Small intestine (tissue), 16 donors: ENCODE measurements at places on chromosomes 6 and 20. TPM values are rescaled to one million over a fixed set of nuclear protein-coding genes. Genes with fewer than 3 reads are reported as not detected.

GRCh38 chr6:31903957-31904356 is 2.1 kb upstream of the ZBTB12 start:
- H3K4me1 ChIP-seq = no peaks in the 10 kb centered on the region
- no peak overlapping the region for H3K4me3 ChIP-seq
- no peak for DNase-seq
- H3K36me3 ChIP-seq = peaks cover 8% of the 10 kb centered on the region
- H3K27ac ChIP-seq = no peak overlapping the region

OR2H1 gene
- polyA plus RNA-seq = not detected

SCRT2 gene
- not detected for polyA plus RNA-seq

GRCh38 chr20:44085616-44086434 is 101.2 kb downstream of the JPH2 start:
- DNase-seq = no peak
- H3K4me3 ChIP-seq = no peak overlapping the region
- H3K36me3 ChIP-seq = no peaks in the 10 kb centered on the region
- H3K4me1 ChIP-seq = no peaks in the 10 kb centered on the region

DNA sequence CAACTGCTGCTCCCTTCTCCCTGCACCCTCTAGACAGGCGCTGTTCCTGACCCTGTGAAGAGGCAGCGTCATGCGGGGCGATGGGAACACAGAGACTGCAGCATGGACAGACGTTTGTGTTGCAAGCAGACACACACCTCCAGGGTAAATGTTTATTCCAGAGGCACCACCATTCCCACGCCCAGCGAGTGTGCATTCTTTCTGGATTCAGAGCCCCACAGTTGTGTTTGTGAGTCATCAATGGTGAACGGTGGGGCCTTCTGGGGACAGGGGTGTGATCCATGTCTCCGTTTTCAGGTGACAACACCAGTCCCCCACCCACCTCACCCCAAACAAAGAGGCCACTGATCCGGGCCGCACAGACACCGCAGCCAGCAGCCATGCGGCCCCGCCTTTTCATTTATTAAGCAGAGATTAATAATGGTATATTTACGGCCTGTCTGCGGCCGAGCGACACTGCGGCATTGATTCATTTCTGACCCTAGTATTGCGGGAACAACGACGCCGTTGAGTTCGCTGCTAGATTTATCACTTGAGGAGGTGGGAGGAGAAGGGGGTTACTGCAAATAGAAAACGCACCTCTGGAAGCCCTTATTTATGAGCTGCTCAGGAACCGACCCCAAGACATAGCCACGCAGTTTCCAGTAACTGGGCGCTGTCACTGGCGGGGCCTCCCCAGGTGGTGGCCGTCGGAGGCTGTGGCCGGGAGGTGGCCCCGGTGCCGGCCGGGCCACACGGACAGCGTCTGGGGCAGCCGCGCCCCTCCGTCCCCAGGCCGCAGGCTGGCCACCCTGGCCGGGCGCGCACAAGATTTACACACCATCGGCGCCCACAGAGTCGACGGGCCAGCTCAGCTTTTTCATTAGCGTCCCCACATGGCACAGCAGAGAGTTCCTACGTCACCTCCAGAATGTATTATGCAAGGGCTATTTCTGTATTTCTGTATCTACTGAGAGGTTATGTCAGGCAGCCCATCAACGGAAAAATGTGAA is 367.6 kb downstream of the THBS2 start:
- H3K4me3 ChIP-seq = no peak overlapping the region
- no peaks in the 10 kb centered on the region for H3K4me1 ChIP-seq
- no peaks in the 10 kb centered on the region for H3K27me3 ChIP-seq
- no peak overlapping the region for H3K27ac ChIP-seq
- DNase-seq = no peak
- H3K36me3 ChIP-seq = no peaks in the 10 kb centered on the region

DNA sequence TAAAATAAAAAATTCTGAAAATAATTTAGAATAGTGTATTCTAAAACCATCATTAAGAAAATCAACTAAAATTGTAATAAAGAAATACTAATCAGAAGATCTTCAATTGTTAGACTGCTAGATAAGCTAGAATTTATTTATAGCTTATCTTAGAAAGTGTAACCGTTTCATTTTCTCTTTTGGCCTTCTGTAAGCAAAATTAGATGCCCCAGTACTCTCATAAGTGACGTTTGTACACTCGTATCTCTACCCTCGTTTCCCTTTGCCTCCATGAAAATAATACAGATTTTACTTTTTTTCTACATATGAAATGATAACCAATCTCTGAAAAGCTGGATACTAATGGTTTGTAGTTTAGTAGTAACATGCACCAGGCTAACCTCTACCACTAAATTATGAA is 19.8 kb downstream of the DSE start:
- no peak for DNase-seq
- H3K27me3 ChIP-seq = no peaks in the 10 kb centered on the region
- H3K4me3 ChIP-seq = no peak overlapping the region
- H3K4me1 ChIP-seq = no peaks in the 10 kb centered on the region
- peak overlapping the region; percentile 20 for H3K27ac ChIP-seq

HLA-DMB gene
- polyA plus RNA-seq = 22.8 TPM

C6orf15 gene
- not detected for polyA plus RNA-seq

- H3K27me3 ChIP-seq = peaks cover under 1% of the 10 kb centered on the region
- H3K27ac ChIP-seq = no peak overlapping the region
- H3K4me1 ChIP-seq = no peaks in the 10 kb centered on the region
- no peak overlapping the region for H3K4me3 ChIP-seq
Measured at GRCh38 chr20:23917024-23917725, 37.6 kb upstream of the CST5 start.

DNA sequence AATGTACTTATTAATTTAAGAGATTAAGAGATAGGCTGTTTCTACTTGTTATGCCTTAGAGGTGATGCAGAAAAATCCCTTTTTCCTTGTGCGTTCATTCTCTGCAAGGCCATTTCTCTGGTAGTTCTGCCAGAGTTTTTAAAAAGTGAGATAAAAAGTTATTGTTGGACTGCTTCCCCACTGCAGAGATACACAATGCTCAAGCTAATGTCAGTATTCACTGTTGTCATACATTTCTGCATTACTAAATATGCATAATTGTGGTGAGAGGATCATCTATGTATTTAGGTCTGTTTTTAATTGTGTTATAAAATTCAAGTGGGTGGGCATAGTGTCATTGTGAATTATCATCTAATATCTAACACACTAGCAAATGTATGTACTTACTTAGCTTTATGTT is 600.4 kb downstream of the HTR1B start:
- DNase-seq = no peak
- no peak overlapping the region for H3K4me3 ChIP-seq
- H3K36me3 ChIP-seq = no peaks in the 10 kb centered on the region
- no peaks in the 10 kb centered on the region for H3K27me3 ChIP-seq
- no peaks in the 10 kb centered on the region for H3K4me1 ChIP-seq

KDM1B gene
- 7.0 TPM for polyA plus RNA-seq

DEF6 gene
- 9.5 TPM for polyA plus RNA-seq

DNA sequence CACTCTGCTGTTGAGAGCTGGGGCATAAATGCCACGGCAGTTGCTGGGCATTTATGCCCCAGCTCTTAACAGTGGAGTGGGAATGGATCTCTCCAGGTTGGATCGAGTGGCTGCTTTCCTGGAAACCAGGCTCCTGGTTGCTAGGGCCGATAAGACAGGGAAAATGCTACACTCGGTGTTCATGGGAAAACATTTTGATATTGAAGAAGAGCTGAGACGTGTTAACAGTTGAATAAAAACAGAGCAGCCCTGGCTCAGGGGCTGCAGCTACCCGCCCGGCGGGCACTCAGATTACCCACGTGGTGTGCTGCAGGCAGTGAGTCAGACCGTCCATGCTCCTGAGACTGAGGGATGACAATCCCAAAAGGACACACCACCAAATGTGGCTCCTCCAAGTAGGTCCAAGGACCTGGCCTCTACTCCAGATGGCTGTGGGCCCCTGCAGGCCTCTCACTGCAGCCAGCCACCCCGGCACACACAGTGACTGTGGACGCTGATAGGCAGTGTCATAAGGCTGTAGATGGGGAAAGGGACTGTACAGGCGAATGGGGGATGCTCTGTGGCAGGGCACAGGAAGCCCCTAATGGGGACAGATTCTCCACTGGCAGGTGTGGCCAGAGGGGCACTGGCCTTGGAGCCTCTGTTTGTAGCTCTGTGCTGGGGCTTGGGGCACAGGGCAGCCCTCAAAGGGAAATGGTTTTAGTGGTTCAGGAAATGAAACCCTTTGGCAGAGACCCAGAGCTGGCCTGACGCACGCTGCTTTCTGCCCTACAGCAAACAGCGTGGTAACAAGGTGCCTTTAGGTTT is 237.8 kb downstream of the LY86 start:
- no peaks in the 10 kb centered on the region for H3K36me3 ChIP-seq
- no peak for DNase-seq
- no peaks in the 10 kb centered on the region for H3K27me3 ChIP-seq
- H3K27ac ChIP-seq = no peak overlapping the region

DNA sequence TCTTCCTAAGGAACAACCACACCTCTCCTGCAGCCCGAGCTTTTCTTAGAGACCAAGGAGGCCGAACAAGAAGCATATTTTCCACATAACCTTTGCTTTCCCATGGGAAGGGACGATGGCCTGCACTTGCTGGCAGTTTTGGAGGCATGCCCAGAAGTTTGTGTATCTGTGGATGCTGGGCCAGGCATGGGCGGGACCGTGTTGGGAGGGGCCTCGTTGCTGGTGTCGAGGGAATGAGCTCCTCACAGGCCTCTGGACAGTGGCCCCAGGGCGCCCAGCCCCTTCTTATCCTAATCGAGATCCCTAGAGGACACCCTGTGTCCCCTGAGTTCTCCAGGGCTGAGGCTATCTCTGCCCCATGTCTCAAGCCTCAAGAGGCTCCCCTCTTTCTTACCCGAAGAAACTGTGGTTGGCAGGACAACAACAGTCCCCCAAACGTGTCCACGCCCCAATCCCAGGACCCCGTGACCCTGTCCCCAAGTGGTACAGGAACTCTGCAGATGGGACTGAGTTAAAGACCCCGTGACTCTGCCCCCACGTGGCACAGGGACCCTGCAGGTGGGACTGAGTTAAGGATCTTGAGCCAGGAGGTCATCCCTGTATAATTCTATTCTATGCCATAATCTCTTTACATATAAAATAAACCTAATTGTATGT is 99.5 kb upstream of the BHLHE23 start:
- H3K27ac ChIP-seq = no peak overlapping the region
- no peaks in the 10 kb centered on the region for H3K4me1 ChIP-seq
- no peaks in the 10 kb centered on the region for H3K27me3 ChIP-seq
- no peaks in the 10 kb centered on the region for H3K36me3 ChIP-seq
- no peak overlapping the region for H3K4me3 ChIP-seq

ARFGAP1 gene
- polyA plus RNA-seq = 70.9 TPM

DNA sequence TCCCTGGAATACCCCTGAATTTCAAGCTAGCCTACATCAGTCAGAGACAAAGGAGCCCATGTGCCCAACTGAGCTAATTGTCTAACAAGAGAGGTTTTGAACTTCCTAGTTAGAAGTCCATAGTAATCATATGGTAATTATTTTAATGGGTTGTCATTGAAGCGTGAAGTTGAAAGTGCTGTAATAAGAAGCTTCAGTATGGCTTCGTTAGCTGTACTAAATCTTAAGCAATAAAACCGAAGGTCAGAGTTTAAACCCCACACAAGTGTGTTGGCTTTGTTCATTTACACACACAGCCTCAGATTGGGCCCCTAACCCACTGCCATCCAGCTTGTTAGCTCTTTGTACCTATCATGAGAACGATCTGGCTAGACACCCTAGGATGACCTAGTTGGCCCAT is 195.6 kb upstream of the RIN2 start:
- DNase-seq = no peak
- H3K4me1 ChIP-seq = no peaks in the 10 kb centered on the region
- H3K36me3 ChIP-seq = no peaks in the 10 kb centered on the region
- no peak overlapping the region for H3K27ac ChIP-seq
- no peaks in the 10 kb centered on the region for H3K27me3 ChIP-seq

DNA sequence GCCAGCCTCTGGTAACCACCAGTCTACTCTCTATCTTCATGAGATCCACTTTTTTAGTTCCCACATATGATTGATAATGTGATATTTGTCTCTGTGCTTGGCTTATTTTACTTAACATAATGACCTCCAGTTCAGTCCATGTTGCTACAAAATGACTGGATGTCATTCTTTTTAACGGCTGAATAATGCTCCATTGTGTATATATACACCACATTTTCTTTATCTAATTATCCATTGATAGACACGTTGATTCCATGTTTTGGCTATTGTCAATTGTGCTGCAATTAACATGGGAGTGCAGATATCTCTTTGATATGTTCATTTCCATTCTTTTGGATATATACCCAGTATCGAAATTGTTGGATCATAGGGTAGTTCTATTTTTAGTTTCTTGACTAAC is 89.3 kb downstream of the ATRN start:
- H3K27me3 ChIP-seq = no peaks in the 10 kb centered on the region
- no peak for DNase-seq
- H3K4me1 ChIP-seq = no peaks in the 10 kb centered on the region
- no peak overlapping the region for H3K4me3 ChIP-seq
- H3K36me3 ChIP-seq = peaks cover 25% of the 10 kb centered on the region
- H3K27ac ChIP-seq = no peak overlapping the region
